Cardiac muscle cell (in vitro differentiated cells and primary cell): ENCODE measurements at places on chromosomes 2 and 18. TPM values are rescaled to one million over a fixed set of nuclear protein-coding genes. Genes with fewer than 3 reads are reported as not detected.

LRRTM1 gene
- 17.4 and 18.0 TPM in 2 replicates for total RNA-seq

DNAJC5G gene
- total RNA-seq = 3.6 and 14.1 TPM in 2 replicates

DNA sequence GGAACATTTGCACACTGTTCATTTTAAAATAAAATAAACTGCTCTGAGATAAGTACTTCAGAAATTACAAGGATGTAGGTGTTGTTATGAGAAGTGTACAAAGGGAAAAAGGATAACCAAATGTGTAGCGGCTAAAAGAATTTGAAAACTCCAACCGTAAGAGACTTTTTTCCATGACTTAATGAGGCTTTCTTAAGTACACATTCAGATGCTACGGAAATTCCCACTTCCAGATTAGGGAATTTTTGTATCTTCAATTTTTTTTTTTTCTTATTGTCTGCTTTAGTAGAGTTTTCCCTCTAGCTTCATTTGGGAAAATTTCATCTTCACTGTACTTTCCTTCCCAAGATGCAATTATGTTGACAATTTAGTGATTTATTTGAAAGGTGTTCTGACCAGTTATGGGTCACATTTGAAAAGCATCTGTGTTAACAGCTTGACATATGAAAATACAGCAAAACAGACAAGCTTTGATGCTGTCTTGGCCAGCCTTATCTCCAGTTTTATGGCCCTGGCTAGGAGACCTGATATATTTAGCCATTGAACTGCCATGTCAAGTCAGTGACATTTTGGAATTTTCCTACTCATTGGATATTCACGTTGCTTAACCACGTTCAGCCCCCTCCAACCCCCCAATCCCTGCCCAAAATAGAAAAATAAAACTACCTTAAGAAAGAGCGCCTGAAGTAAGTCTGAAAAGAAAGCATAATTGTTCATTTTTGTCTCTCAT is 105.6 kb downstream of the FEZ2 start:
- DNase-seq = peak; percentile 31

DNA sequence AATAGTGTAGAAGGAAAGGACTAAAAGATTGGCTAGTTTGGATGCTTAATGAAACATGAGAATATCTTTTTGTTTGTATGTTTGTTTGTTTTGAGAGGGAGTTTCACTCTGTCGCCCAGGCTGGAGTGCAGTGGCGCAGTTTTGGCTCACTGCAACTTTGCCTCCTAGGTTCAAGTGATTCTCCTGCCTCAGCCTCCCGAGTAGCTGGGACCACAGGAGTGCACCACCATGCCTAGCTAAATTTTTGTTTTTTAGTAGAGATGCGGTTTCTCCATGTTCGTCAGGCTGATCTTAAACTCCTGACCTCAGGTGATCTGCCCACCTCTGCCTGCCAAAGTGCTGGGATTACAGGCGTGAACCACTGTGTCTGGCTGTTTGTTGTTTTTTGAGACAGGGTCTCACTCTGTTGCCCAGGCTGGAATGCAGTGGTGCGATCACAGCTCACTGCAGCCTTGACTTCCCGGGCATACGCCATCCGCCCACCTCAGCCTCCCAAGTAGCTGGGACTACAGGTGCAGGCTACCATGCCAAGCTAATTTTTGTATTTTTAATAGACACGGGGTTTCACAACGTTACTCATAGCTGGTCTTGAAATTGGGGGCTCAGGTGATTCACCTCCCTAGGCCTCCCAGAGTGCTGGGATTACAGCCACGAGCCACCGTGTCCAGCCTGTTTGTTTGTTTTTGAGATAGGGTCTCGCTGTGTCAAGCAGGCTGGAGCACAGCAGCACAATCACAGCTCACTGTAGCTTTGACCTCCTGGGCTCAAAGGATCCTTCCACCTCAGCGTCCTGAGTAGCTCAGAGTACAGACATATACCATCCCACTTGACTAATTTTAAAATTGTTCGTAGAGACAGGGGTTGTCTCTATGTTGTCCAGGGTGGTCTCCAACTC is 209.2 kb downstream of the MYCN start:
- no peak for DNase-seq

- DNase-seq = no peak
Measured at GRCh38 chr2:112841295-112842044, 4.9 kb upstream of the IL1B start.

DNA sequence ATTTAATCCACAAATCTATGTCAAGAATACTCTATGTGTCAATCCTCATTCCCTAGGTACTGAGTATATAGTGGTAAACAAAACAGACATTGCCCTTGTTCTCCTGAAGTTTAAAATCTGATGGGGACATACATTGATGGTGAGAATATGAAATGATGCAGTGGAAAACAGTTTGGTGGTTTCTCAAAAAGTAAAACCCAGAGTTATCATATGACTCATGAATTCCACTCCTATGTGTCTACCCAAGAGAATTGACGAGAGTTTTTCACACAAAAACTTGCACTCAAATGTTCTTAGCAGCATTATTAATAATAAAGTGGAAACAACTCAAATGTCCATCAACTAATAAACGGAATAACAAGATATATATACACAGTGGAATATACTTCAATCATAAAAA is 586.7 kb downstream of the CCDC85A start:
- peak; percentile 41 for DNase-seq

GRCh38 chr2:71545572-71546274 is 92.4 kb downstream of the DYSF start:
- peak; percentile 88 for DNase-seq

DNA sequence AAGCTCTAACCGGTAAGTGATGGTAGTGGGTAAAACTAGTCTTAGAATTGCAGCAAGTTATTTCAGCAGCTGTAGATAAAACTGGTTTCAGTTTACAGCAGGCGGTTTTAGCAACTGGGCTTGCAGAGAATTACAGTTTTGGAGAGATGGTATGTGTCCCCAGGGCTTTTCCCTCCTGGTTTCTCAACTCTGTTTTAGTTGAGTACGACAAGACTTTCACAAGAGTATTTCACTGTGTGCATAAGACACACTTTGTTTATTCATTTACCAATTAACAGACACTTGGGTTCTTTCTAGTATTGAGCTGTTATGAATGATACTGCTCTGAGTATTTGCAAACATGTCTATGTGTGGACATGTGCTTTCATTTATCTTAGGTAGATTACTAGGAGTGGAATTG is 65.6 kb upstream of the RFX8 start:
- DNase-seq = no peak

- no peak for DNase-seq
Measured at GRCh38 chr18:10826400-10826799, 300.6 kb downstream of the NAPG start.
